ENCODE measurements at places on chromosomes 12 and 14.

- DNase-seq: no peak
Observed at GRCh38 chr12:22935090-22935489, 310.1 kb downstream of the ETNK1 start.

GRCh38 chr14:70904373-70904772, 2.9 kb upstream of the PCNX1 start:
- DNase-seq: no peak

- DNase-seq: no peak
Observed at GRCh38 chr12:77060136-77060882, 5.1 kb downstream of the E2F7 start.

DNA sequence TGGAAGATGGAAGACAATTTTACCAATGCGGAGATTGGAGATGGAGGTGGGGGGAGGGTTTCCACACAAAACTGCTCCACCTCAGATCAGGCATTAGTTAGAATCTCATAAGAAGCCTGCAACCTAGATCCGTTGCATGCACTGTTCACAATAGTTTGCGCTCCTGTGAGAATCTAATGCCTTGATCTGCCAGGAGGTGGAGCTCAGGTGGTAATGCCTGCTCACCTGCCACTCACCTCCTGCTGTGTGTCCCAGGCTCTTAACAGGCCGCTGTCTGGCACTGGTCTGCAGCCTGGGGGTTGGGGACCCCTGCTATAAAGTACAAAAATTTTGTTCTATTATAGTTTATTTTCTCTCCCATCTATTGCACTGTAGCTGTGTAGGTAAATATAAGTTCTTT, 84.9 kb upstream of the FOXG1 start:
- DNase-seq: no peak

GRCh38 chr12:44689587-44689986, 186.5 kb downstream of the NELL2 start:
- no peak for DNase-seq

DNA sequence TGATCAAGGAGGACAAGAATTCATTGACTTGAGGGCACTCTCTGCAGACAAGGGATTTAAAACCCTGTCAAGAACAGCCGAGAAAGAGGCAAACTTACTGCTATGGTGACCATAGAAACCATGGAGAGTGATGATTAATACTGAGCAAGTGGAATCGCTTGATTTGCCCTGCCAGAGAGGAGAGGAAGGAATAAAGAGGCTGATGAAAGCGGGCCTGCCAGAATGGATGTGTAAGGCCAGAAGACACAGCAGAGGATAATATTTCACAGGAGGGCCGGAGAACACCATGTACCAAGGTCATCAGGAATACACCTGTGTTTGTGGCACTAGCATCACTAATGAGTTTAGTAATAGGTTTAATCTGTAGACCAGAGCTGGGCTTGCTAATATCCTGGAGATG, 221.8 kb upstream of the DCN start:
- DNase-seq: no peak

DNA sequence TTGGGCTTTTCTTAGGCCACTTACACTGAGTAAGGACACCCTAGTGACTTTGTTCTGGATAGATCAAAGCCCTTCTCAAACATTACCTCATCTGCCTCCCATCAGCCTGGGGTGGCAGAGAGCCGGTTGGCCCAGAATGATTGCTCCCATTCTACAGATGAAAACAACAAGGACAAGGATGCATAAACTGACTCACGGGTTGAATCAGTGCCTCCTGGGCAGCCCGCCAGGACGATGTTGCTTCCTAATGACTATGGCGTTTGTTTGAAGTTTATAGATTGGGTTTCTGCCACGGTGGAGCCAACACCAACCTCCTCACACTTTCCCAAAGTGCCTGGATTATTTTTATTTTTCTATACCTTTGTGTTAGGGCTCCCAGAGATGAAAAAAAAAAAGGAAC, 3.6 kb upstream of the VRK1 start:
- DNase-seq: no peak

DNA sequence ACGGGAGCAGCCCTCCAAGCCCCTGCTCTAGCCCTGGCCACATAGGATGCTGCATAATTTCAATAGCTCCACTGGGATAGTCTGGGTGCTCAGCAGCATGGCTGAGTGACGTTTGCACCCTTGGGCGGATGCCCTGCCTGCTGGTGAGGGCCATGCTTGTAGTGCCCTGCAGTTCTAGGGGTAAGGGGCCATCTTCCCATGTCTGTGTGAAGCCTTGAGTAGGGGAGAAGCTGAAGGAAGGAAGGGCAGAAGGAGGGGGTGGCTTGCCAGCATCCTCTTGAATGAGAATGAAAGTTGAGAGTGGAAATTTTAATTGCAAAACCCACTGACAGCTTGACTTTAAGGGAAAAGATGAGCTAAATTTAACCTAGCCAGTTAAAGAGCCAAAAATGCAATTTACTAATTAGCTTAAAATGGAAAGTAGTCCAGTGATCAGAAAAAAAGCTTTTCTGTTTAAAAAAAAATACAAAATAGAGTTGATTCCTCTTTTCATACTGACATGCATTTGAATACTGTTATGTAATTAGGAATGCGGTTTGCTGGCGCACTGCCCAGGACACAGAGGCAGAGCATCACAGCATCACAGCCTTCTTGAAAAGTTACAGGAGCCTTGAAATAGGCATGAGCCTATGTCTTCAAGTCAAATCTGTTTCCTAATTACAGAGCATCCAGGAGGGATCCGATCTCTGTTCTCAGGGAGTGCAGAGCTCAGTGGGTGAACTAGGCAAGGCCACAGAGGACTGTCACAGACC, 18.5 kb upstream of the EML1 start:
- no peak for DNase-seq

Measured in activated CD8-positive, alpha-beta T cell treated with anti-CD3 and anti-CD28 coated beads for 36 hours (primary cell).